ENCODE measurements at places on chromosomes 6 and 20.

GRCh38 chr6:34284563-34285447 is 36.0 kb upstream of the SMIM29 start:
- DNase-seq: no peak

DNA sequence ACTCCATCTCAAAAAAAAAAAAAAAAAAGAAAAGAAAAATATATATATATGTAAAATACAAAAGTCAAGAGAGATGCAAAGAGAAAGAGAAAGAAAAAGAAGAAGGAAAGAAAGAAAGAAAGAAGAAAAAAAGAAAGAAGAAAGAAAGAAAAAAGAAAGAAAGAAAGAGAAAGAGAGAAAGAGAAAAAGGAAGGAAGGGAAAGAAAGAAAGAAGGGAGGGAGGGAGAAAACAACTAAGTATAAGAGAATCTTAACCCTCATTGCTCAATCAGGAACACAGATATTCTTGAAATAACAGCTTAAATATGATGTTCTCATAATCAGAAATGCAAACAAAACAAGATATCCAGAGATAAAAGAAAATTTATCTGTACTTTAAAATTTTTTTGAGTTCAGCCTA is 54.4 kb upstream of the MARCKS start:
- DNase-seq: no peak

- DNase-seq: no peak
These were observed 57.2 kb downstream of the GINS1 start for GRCh38 chr20:25464501-25465242.

- DNase-seq: no peak
These were observed 9.5 kb upstream of the HLA-DOA start for GRCh38 chr6:33018904-33019303.

- no peak for DNase-seq
These were observed 489.8 kb upstream of the SOX4 start for GRCh38 chr6:21103626-21104224.
